ENCODE measurements at places on chromosomes 11 and 22. TPM values are rescaled to one million over a fixed set of nuclear protein-coding genes. Genes with fewer than 3 reads are reported as not detected.

The SLC22A25 gene
- not detected for total RNA-seq

- DNase-seq = no peak
These were observed 59.0 kb downstream of the SOX6 start for GRCh38 chr11:16297332-16297731.

- DNase-seq = no peak
These were observed 27.3 kb downstream of the ALX4 start for GRCh38 chr11:44282620-44283019.

GRCh38 chr22:37740455-37741311 lies 43.8 kb downstream of the TRIOBP start:
- no peak for DNase-seq

DNA sequence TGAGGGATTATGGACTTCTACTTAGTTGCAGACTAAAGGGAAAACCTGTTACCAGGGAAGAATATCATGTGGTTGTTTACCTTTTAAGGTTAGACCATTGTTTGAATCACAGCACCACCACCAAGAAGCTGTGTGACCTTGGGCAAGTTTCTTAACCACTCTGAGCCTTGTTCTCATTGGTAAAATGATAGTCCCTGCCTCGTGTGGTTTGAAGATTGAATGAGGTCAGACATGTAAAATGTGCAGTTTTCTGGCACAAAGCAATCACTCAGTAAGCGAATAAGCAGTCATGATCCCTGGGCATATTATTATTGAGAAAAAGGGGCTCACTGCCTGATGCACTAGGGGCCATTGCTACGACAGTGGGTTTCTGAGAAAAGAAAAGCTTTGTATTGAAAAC lies 28.3 kb downstream of the MOV10L1 start:
- DNase-seq = no peak

GRCh38 chr22:44712962-44713361 lies 11.0 kb downstream of the PRR5 start:
- DNase-seq = no peak

- no peak for DNase-seq
These were observed 188.1 kb upstream of the PDGFD start for GRCh38 chr11:104352036-104352435.

GRCh38 chr11:46976182-46976854 lies 39.8 kb downstream of the CSTPP1 start:
- no peak for DNase-seq

GRCh38 chr22:49040111-49040510 lies 787.6 kb downstream of the BRD1 start:
- DNase-seq = no peak

DNA sequence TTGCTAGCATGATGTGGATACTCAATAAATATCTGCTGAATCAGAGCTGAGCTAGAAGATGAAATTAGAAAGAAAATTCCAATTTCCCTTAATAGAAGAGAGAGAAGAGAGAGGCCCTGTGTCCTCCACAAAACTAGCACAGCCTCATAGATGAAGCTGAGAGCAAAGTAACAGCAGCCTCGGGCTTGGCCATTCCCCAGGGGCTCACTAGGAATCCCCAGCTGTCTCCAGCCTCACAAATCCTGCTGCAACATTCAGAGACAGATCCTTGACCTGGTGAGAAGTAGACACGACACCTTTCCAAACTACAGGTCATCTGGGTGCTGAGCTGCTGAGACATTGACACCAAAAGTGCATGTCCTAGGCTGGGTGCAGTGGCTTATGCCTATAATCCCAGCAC lies 26.1 kb upstream of the IRAG1 start:
- DNase-seq = no peak

- DNase-seq = no peak
These were observed 7.0 kb upstream of the KCNE3 start for GRCh38 chr11:74474316-74474715.

DNA sequence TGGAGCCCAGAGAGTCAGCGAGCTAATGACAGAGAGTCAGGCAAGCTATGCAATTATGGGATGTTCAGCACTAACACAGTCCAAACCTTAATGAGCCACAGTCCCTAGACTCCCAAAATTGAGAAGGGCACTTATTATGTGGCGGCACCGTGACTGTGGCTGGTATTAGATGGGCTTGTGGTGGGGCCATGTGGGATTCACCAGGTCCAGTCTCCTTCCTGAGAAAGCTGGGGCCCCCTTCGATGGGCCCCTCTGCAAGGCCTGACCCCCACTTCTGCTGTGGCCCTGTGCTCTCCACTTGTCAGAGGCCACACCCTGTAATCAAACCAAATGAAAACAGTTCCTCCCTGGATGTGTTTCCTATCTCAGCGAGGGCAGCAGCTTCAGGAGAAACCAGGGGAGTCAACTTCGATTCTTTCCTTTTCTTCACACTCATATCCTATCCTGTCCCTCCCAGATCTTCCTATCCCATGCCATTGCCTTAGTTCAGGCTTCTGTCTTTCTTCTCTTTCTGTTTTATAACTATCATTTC lies 42.9 kb downstream of the INSC start:
- DNase-seq = no peak

The CYTH4 gene
- total RNA-seq = 2.9 TPM

GRCh38 chr11:108853151-108853550 lies 188.3 kb downstream of the DDX10 start:
- DNase-seq = no peak

The HIPK3 gene
- 313 TPM for total RNA-seq

DNA sequence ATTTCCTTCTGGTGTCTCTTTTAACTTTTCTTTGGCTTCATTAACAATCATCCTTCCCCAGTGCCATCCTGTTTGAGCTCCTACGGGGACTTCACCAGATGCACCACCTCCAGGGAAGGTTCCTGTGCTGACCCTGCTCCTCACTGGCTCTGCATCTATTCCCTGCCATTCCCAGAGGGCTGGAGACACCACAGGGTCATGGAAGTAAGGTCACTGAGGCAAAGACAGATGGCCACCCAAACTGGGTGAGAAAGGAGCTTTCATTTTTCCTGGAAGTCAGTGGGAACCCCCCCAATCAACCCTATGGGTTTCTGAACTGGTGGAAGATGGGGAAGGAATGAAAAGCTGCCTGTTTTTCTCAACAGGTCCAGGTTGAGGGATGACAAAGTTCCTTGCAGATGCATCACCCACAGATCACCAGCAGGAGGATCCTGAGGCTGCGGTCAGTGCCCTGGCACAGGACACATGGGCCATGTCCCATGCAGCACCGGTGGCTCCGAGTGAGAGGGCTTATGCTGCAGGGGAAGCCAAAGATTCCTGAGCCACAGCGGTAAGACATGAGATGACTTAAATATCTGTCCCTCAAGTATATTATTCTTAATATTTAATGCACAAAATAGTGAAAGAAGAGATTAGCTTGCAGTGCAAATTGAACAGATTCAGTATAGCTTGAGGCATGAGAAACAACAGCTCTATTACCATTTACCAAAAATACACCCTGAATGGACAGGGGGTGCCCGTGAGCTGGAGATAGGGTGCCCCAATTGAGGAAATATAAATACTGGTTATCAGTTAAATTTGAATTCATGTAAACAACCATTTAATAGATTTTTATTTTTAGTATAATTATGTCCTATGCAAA lies 73.0 kb upstream of the VPREB1 start:
- no peak for DNase-seq

The XKR3 gene
- total RNA-seq = not detected

The DNAJB13 gene
- not detected for total RNA-seq

The MMP13 gene
- not detected for total RNA-seq

DNA sequence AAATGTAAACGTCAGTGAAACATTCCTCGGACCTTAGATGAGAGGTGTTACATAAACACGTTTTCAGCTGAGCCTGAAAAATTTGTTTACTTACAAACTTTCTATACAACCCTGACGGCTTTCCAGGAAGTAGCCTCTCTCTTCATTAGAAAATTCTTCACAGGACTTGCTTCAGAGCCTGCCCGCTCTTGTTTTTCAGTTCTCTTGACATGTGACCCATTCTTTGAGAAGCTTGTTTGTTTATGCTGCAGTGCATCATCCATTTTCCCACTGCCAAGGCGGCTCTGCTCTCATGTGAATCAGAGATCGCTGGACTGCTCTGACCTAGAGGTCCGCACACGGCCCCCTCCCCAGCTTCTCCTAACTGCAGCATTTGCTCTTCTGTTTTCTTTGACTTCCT lies 47.9 kb upstream of the ARHGAP42 start:
- DNase-seq = peak; percentile 20

DNA sequence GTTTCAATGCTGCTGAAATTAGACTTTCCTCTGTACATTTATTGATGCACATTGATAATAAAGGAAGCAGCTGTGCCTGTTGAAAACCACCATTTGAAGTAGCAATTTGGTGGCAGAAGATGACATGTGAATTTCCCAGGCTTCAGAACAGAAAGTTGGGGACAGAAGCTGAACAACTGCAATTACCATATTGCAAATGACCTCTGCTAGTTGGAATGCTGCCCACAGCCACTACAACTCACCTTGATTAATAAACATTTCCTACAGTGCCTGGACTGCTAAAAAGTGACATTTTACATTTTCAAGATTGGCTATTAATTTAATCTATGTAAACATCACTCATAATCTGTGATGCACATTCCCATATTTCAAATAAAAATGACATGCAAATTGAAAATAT lies 208.6 kb downstream of the LUZP2 start:
- DNase-seq = no peak

Measured in frontal cortex (tissue), 4 donors.